CD4-positive, alpha-beta T cell treated with Interleukin-17A for 1 hour (primary cell): ENCODE measurements at places on chromosomes 5 and 9.

DNA sequence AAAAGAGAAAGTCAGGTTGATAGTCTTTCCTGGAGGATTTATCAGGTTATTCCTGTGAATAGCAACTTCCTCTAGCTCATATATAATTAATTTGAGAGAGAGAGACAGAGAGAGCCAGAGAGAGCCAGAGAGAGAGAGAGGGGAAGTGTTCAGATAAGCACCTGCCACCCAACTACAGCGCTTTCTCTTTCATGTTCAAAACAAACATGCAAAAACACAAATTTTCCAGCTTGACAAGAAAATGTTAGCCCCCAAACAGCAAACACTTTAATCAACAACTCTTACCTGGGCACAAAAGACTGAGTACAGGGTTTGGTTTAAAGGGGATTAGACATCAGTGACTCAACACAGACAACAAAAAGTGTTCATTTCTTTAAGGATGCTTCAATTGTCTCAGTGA is 61.7 kb upstream of the PLPP6 start:
- DNase-seq, result no peak

DNA sequence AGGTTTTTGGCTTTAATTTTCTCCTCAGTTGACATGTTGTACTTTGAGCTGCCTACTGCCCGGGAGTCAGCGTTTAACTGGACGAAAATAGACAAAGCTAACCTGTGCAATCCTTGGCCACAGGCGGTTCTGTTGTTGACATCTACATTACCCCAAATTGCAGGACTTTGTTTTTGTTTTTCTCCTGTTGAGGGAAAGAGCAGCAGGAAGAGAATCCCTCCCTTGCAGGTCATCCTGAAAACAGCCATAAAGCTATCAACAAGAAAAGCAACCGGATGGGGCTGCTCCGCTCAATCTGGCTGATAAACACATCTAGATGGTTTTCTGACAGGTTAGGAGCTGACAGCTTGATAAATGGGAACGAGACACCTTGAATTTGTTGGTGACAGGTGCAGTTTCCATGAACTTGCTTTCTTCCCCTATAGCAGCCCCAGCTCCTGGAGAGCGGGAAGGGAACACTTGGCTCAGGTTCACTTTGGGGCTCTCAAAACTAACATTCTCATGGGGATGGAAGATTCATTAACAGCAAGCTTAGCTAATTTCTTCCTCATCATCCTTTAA is 331.5 kb downstream of the SLIT3 start:
- DNase-seq, result no peak

GRCh38 chr5:141914199-141914743 is 9.4 kb upstream of the DELE1 start:
- peak; percentile 3 for DNase-seq

DNA sequence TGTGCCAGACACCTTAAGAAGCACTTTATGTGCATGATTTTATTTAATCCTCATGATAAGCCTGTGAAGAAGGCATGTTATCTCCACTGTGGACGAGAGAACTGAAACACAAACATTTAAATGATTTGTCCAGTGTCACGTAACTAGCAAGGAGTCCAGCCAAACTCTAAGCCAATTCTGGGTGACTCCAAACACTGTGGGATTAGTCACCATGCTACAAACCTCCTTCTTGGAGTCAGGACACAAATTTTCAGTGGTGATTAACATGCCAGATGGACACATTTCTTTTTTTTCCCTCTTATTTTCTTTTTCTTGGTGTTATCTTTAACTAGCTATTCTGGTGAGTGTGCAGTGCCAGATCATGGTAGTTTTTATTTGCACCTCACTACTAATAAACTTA is 316.8 kb downstream of the NDUFS4 start:
- no peak for DNase-seq

GRCh38 chr5:83156001-83156400 is 78.7 kb downstream of the XRCC4 start:
- no peak for DNase-seq

- no peak for DNase-seq
These were observed 78.1 kb downstream of the PHF2 start for GRCh38 chr9:93654351-93654961.

GRCh38 chr5:127867022-127867783 is 164.0 kb downstream of the CCDC192 start:
- DNase-seq, result no peak

- DNase-seq, result no peak
These were observed 31.3 kb downstream of the ANKRA2 start for GRCh38 chr5:73534011-73534644.

DNA sequence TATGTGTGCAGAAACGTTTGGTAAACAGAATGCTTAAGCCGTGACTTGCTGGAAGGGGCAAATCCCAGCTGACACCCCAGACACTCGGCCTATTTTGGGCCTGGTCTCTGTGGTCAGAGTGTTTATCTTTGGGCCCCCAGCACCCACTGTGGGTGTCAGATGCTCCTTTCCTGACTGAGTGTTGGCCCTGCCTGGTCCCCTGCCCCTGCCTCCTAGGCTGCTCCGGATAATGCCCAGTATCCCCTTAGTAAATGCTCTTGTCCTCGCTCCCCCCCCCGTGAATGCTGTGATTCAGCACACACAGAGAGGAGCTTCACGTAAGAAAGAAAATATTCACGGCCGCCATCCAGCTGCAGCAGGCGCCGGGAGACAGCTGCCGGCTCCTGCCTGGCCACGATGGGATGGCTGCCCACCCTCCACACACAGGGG is 11.3 kb upstream of the ANGPTL2 start:
- no peak for DNase-seq

DNA sequence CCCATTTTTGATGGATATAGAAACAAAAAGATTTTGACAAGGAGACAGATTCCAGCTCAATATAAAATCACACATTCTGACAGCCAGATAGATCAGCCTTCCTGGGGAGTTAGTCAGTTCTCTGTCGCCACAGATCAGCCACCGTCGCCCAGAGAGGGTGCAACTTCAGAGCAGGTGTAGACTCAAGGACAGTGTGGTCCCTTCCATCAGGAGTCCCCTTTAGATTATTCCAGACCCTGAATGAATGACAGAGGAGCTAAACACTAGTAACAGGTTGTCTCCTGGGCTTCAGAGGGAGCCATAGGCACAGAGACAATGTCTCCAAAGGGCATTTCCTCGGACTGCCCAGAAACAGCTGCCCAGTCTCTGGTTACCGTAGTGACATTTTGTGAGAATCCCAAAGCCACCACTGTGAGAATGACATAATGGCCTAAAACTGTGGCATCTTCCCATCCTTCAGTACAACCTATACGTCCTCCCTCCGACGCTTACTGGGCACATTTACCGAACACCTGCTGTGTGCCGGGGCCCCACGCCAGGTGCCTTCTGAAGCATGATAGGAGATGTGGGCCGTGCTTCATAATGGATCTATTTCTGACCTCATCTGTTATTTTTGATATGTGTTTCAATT is 47.4 kb upstream of the SLC2A8 start:
- DNase-seq, result no peak

DNA sequence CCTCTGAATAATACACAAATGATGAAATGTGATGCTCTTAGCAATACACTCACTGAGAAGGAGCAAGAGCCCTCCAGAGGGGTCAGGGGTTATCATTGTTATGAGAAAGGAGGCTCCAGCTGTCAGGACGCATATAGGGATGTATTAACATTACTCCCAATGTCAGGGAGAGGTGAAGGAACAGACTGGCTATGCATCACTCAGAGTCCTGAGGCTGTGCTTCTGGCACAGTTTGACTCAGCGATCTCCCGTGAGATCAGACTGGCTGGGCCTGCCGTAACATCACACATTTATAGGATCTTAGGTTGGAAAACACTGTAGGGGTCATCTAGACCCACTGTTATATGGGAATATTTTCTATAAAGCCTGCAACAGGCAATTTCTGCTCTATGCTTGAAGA is 226.5 kb upstream of the GLRA1 start:
- DNase-seq, result no peak

DNA sequence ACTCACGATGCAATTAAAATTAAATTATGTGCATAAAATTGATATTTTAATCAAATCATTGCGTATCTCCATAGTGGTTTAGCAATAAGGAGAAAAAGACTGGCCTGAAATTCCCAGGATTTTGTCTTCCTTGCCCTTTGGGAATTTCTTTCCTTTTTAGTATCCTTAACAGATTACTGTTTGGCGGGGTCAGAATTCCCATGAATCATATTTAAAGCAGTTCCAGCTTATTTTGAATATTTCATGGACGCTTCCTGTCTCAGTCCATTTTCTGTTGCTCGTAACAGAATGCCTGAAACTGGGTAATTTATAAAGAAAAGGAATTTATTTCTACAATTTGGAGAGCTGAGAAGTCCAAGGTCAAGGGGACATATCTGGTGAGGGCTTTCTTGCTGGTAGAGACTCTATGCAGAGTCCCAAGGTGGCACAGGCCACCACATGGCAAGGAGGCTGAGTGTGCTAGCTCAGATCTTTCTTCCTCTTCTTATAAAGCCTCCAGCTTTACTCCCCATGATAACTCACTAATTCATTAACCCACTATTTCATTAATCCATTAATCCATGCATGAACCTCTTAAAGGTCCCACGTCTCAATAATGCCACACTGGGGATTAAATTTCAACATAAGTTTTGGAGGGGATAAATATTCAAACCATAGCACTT is 37.8 kb downstream of the CDH6 start:
- DNase-seq, result no peak

DNA sequence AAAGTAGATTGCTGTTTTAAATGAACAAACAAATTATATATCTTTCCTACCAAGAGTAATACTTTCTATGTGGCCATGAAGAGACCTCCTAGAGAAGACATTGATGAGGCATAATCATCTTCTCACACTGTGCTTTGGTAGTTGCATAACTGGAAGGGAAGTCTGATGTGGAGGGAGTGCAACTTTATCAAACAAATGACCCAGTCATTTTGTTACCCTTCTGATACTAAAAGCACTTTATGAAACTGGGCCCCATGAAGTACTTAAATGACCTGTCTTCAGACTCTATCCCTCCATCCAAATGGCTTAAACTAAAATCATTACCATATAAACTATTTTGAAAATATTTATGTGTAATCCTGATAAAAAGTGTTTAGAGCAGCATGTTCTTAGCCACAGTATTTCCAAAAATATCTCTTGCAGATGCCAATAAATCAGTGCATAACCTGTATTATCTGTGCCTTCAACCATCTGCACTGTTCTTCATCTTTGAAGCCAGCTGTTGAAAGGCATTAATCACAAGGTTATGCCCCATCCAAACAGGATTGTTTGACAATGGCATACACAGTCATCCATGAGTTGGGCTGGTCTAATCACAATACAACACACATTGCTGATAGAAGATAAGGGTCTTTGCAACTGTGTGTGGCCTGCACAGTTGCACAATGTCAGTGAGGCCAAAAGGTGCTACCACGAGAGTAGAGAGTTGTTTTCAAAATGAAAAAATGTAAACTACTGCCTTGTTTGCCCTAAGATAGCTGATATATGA is 31.9 kb upstream of the MIER3 start:
- no peak for DNase-seq

GRCh38 chr9:129774791-129775447 is 22.1 kb upstream of the PTGES start:
- no peak for DNase-seq

GRCh38 chr9:137009938-137010732 is 13.8 kb upstream of the CLIC3 start:
- DNase-seq, result no peak

DNA sequence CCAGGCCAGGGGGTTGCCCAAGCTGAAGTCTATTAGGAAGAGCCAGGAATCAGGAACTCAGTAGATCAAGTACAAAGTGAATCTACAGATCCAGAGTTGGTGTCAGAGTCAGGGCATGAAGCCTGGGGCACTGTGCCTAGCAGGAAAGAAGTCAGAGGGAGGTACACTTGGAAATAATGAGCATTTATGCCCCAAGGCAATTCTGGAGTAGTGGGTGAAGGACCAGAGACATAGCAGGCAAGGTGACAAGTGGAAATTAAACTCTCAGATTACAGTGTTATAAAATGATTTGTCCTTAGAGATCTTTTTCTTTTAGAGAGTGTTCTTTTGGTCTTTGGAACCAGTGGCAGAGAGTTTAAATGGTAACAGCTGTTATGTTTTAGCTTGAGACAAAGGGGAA is 138.0 kb downstream of the ADAMTSL1 start:
- no peak for DNase-seq

DNA sequence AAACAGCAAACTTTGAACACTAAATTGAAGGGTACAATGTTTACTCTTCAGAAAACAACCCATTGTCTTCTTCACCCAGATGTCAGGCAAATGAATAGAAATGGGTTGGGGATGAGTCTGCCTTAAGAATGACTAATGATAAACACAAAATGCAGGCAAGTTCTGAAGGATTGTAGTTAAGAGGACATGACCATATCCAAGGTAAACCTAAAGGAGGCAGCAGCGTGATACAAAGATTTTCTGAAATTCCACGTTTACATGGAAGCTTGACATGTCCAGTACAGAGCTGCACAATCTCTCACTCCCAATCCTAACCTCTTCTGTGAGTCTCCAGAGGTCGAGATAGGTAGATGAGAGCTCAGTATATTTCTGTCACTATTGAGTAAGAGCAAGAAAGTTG is 1263.2 kb upstream of the CDH6 start:
- DNase-seq, result no peak

DNA sequence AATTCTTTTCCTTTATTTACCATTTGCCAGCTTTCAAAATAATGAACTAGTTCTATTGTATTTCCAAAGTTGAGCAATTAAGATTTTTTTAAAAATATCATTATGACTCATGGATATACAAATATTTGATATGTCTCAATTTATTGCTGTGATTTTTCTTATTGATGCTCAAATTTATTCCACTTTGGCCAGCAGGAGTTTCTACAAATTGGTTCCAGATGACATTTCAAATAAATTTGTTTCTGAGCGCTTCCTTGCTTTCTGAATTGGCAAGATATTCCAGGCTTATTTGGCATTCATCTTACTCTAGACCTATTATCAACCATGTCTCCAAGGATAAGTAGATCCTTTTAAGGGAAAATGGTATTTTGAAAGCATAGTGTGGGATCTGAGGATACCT is 58.5 kb upstream of the TJP2 start:
- DNase-seq, result no peak

DNA sequence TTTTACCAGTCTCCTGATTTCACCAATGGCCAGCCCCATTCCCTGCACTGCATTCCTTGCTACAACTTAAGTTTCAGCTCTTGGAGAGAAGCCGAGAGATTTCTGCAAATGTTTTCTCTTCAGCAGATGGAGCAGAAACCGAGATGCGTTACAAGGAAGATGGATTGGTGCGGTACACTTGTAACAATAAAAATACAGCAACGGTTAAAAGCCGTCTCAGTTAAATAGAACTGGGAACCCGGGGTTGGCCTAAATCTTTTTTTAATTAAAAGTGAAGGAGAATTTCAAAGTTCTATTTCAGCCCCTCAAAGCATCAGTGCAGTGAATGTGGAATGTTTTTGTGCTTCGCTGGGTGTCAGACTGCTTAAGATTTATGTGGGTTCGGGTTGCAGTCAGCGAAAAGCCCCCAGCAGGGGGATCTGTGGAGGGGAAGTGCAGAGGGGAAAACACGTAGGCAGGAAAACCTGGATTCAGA is 19.8 kb downstream of the BRINP1 start:
- no peak for DNase-seq

DNA sequence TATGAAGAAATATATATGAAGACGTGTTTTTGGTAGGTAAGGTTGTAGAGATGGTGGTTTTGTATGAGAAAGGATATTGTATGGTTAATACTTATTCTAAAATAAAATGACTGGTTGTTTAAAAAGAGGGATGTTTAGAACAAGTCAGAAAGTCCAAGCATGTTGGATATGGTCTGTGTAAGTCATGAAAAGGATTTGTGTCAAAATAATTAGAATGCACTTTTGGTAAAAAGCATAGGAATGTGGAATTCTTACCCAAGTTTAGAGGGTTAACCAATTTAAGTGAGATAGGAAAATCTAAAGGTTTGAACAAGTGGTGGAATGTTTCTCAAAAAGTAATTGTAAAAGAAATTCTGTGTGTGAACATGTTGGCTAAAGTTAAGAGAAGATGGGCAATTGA is 1556.5 kb upstream of the C9orf72 start:
- no peak for DNase-seq
